Activated CD8-positive, alpha-beta T cell treated with anti-CD3 and anti-CD28 coated beads, Interleukin-2, amount 10 ng/mL, durations not matched to agents 7 days and 5 days (primary cell): ENCODE measurements at places on chromosomes 2 and 18.

DNA sequence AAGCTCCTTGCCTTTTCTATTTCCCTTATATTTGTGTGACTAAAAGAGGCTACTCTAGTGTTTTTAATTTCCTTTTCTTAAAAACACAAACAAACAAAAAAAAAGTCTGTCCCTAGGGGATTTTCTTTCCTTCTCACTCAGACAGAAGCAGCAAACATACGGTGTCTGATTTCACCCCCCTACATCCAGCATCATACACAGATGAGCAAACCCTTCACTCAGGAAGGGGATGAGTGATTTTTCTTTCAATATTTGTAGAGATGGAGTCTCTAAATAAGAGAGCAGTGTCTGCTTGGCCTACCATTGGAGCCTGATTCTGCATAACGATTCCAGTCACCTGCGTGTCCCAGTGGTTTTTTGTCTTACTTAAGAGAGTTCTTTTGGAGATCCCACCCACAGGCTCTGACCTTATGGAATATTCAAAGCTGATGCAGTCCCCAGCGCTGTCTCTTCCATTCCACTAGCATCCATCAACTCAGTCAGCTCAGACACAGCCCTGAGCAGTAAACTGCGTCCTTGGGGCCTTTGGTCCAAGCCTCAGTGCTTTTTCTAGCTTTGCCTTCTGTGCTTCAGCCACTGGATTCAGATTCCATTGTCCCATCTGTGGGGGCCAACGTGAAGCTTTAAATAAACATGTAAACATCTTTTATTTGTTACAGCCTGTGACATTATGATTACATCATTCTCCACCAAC is 52.6 kb upstream of the TPO start:
- DNase-seq: no peak

GRCh38 chr2:46875226-46875899 is 40.2 kb downstream of the MCFD2 start:
- DNase-seq: no peak

GRCh38 chr2:9473985-9474360 is 378 bp upstream of the IAH1 start:
- DNase-seq: peak; percentile 74

DNA sequence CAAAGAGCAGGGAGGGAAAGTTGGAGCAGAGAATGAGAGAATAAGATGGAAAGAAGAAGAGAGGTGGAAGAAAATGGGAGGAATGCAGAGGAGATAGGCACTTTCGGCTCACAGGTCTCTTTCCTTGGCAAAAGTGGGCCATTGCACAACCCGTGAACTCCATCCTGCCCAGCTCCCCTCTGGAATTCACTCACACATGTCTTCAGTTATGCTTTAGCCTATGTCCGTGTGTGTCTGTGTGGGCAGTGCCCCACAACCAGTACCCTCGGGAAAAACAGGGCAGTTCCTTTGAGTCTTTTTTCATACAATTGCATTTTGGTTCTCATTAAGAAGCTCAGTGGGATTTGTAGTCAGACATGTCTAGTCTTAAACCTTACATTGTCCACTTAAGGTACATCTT is 34.5 kb downstream of the DTNA start:
- no peak for DNase-seq

DNA sequence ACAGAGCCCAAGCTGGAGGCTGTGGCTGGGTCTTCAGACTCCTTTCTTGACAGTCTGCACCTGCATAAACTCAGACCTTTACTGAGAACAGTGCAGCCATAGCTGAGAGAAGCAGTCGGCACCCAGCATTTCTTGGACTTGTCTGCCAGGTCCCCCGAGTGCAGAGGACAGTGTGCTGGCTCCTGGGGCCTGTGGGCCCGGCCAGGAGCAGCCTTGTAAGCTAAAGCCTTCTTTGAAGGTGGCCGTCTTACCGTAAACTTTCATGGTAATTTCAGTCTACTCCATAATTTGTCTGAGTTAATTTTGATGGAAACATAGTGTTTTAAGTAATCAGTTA is 70.9 kb downstream of the LRRFIP1 start:
- DNase-seq: no peak

DNA sequence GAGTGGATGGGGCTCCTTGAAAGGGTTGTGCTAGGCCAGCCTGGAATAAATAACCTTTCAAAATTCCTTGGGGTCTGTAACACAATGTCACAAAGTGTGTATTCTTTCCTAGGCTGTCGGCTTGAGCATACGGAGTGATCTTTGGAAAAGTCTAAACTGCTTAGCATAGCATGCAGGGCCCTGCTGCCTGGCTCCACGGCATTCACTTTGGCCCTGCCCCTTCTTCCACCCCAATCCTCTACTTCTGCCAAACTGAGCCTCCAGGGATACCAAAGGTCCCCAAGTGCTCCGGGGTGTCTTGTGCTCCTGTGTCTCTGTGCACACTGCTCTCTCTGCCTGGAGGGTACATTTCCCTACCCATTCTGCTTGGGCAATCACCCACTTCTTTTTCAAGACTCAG is 196.1 kb downstream of the LTBP1 start:
- no peak for DNase-seq

- DNase-seq: no peak
Observed at GRCh38 chr2:105712166-105712915, 32.4 kb upstream of the NCK2 start.

- no peak for DNase-seq
Observed at GRCh38 chr18:79334496-79335233, 61.1 kb upstream of the NFATC1 start.

- DNase-seq: no peak
Observed at GRCh38 chr2:241112046-241112445, 10.0 kb upstream of the MTERF4 start.

DNA sequence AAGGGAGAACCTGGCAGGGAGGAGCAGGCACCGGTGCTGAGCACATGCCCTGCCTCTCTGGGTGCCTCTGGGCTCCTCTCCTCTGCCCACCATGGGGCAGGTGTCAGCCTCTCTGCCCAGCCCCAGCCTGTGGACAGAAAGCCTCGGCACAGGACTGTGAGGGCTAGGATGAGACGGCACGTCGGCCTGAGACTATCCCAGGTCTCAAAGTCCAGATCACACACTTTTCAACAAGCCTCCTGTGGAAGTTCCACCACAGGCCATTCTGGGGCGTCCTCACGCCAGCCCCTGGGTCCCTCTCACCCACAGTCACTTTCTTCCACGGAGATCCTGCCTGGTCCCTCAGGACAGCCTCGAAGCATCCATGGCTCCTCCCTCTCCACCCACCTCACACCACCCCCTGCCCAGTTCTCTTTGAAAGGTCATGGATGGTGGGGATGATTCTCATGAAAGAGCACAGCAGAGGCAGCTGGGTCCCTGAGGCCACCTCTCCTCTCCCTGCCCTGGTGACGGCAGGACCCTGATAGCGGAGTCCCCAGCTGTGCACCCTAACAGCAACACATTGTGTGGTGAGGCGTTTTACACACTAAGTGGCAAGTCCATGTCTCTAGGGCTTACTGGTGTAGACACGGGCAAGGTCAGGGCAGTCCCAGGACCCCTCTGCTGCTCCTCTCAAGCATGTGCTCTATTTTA is 569.4 kb upstream of the SALL3 start:
- no peak for DNase-seq

- no peak for DNase-seq
Observed at GRCh38 chr2:239625156-239625845, 224.5 kb upstream of the HDAC4 start.

- DNase-seq: peak; percentile 30
Observed at GRCh38 chr2:58350484-58350883, 109.4 kb upstream of the FANCL start.

DNA sequence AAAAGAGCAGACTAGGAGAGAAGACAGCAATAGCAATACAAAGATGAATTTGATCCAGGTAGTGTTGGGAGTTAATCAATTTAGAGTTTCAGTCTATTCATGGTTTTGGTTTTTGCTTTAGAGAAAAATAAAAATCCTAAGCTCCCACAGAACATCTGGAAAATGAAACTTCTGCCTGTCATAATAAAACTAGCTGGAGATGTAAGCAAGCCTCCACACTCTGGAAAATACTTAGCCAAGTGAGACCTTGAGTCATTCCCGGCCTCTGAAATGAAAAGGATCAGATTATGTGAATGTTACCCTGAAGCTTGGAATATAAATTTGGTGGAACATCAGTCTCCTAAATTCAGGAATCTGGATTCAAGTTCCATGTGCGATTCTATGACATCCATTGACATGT is 485.6 kb upstream of the SPRED2 start:
- DNase-seq: no peak

DNA sequence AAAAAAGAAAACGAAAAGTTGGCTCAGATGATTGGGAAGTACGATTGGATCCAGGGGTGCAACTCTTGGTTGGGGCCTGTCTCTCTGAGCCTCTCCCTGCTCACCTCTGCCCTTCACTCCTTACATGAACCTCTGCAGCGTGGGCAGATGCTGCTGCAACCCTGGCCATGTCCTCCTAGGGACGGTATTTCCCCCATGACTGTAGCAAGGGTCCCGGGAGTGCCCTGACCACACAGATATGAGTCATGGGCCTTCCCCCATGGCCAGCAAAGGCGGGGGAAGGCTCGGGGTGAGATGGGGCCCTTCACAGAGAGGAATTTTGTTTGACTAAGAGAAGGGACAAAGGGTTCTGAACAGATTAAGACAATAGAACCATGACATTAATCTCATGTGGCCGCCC is 129.0 kb downstream of the NCK2 start:
- peak; percentile 53 for DNase-seq

DNA sequence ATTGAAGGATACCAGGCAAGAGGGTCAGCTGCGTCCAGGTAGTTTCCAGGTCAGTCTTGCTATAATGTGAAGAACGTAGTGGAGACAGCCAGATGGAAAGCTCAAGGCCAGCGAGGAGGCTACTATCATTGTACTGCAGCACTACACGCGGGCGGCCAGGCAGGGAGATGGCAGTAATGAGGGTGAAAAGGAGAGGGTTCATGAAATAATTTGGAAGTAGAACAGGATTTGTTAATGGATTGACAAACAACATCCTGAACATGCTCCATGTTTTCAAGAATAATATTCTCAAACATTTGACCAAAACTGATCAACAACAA is 17.1 kb downstream of the SPIRE1 start:
- no peak for DNase-seq

- no peak for DNase-seq
Observed at GRCh38 chr2:23668756-23669304, 258.1 kb downstream of the ATAD2B start.

- no peak for DNase-seq
Observed at GRCh38 chr2:72999729-73000725, 71.5 kb downstream of the SFXN5 start.
